ENCODE measurements at places on chromosomes 2 and 18.

- no peak for DNase-seq
Measured at GRCh38 chr2:1992280-1992679, 248.0 kb upstream of the PXDN start.

GRCh38 chr2:44705876-44706480, 235.5 kb upstream of the SIX3 start:
- DNase-seq = no peak

- no peak for DNase-seq
Measured at GRCh38 chr2:233256048-233256447, 4.6 kb downstream of the ATG16L1 start.

DNA sequence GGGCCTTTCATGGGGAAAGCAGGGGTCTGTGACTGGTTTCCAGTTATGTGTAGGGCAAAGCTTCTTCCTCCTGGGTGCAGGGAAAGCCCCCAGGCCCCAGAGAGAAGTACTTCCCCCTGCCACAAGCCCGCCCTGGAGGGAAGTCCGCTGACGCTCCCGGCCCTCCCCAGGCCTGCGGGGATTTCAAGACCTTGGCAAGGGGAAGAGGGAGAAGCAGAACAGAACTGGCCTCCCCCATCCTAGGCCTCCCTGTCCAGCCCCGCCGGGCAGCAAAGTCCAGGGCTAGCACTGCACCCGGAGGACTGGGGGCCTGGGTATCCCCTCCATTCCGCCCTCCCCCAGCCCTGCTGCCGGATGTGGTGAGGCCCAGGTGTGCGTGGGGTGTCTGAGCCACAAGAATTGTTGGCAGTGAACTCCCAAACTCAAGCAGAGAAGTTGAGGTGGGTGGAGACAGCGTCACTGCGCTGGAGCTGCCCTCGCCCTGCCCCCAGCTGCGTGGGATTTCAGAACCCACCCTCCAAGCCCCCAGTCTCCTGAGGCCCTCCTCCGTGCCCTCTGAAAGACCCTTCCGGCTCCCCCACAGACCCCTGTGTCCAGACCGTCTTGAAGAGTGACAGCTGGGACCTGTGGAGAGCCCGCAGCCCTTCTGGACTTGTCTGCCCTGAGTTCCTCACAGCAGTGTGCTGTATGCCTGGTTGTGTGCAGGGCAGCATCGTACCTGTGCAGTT, 1.1 kb upstream of the DUSP2 start:
- DNase-seq = peak; percentile 87

- no peak for DNase-seq
Measured at GRCh38 chr18:75418293-75419005, 9.1 kb downstream of the SMIM21 start.

- DNase-seq = no peak
Measured at GRCh38 chr2:15154297-15154696, 406.8 kb downstream of the NBAS start.

DNA sequence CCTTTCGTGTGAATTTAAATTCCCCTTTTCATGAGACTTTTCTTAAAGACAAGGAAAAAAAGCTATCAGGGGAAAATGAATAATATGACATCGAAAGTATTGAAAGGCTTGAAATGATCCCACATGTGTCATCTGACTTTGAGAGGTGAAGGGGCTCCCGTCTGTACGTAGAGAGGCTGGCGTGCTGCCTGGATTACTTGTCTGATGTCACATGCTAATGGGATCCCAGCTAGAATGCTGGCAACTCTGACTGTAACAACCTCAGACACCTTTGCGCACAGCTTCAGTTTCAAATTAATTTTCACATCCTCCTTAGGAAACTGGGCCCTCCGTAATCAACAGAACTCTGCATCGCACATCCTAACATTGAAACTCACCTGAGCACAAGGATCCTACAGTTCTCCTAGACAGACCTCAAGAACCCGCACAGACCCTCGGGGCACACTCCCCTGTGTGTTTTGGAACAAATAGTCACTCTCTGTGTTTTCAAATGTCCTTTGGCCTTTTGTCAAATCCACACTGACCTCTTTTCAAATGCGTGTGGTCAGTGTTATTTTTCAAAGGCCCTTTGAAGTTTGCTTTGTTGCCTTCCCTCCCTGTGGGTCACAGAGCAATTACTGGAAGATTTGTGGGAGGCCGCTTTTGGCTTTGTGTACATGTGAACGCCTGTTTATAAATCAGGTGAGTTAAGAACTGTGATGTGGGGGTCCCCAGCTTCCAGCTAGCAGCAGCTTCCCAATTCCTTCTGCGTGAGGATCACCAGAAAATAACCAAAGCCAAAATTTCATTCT, 65.9 kb downstream of the IL1R2 start:
- peak; percentile 20 for DNase-seq

GRCh38 chr2:52658598-52658997, 1109.0 kb upstream of the CHAC2 start:
- DNase-seq = no peak

DNA sequence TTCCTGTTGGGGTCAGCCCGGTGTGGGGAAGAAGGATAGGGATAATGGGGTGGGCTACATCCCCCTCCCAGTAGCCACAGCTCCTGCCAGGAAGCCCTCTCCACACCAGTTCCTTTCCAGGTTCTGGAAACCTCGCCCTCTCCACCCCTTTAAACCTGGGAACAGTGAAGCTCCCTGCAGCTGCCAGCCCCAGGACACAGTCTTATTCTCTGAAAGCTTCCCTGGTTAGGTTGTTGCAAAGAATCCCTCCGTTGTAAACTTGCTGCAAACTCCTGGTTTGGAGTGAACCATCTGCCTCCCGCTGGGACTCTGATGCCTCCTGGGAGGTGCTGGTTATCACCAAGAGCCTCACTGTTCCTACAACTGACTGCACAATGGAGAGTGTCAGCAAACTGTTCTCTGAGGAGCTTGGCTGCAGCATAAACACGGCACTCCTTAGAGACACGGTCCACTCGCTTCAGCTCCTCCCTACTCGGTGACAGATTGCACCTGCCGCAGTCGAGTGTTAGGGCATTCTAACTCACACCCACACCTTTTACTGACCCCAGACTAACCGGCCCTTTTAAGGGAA, 261.8 kb upstream of the RAB6C start:
- DNase-seq = no peak
